ENCODE measurements at places on chromosomes 13 and 19.

DNA sequence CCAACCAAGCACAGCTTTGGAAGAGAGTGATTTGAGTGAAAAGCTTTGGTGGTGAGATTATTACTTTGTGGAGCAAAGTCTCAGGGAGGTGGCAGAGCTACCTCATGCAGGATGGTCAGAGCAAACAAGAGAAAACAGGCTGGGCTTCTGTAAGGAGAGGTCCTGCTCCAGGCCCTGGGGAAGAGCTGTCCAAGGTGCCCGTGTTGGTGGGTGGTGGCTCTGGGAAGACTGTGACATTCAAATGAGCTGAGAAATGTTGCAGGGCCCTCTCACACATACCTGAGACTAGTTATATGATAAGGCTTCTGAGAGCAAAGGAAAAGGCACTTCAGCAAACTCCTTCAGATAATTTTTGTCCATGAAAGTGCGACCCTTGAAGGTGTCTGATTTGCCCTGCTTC lies 205.5 kb upstream of the SOX21 start:
- no peak for DNase-seq

DNA sequence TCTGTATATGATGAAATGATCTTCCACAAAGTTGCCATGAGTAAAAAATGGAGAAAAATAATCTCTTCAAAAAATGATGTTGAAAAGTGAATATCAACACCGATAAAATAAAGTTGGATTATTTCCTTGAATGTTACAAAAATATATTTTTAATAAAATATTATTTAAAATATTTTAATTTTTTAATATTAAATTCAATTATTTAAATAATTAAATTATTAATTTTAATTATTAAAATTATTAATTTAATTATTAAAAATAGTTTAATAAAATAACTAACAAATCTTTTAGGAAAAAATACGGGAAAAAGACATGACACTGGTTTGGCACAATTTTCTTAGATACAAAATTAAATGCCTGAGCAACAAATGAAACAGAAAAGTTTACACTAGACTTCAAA lies 21.3 kb downstream of the ZNF626 start:
- no peak for DNase-seq

GRCh38 chr19:8529369-8530006 lies 15.5 kb upstream of the ZNF414 start:
- DNase-seq, result no peak

DNA sequence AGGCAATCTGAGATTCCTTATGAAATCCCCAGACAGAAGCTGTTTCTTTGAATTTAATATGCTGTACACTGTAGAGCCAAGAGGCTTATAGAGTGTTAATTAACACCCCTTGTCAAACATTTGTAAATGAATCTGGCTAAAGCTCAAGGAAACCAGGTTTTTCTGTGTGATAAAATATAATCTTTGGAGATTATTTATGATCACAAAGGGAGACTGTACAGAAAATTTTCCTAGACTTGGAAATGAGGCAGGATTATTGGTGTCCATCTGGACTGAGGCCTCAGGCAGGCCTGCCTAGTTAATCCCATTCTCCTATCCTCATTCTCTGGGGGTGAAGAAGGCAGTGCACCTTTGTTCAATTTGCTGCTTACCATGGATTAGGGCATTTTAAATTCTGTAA lies 17.8 kb downstream of the KL start:
- DNase-seq, result no peak

DNA sequence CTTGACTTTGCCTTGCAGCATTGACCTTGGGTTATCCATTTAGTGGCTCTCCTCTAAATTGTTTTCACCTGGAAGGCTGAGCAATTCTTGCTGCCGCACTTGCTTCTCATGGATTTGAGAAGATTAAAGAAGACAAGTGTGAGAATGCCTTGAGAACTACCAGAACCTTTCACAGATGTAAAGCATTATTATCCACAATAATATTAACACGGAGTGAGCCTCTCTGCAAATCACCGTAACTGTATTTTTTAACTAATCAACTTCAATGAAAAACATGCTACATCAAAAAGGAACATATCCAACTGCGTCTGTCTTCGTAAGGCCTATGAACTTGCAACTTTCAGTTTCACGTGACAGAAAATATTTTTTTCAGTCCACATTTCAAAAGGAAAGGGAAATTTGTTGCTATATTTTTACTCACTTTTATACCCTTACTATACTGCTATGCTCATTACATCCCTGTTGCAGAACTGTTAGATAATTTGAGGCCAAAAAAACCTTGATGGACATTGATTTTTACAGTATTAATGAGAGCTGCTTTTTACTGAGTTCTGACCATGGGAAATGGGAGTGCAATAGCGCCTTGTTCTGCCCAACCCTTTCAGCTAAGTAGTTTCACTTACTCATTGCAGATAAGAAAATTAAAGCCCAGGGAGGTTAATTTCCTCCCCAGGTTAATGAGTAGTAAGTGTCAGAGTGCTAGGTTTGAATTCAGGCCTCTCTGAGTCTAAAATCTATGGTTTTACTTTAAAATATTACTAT lies 93.8 kb upstream of the RAP2A start:
- DNase-seq, result no peak

DNA sequence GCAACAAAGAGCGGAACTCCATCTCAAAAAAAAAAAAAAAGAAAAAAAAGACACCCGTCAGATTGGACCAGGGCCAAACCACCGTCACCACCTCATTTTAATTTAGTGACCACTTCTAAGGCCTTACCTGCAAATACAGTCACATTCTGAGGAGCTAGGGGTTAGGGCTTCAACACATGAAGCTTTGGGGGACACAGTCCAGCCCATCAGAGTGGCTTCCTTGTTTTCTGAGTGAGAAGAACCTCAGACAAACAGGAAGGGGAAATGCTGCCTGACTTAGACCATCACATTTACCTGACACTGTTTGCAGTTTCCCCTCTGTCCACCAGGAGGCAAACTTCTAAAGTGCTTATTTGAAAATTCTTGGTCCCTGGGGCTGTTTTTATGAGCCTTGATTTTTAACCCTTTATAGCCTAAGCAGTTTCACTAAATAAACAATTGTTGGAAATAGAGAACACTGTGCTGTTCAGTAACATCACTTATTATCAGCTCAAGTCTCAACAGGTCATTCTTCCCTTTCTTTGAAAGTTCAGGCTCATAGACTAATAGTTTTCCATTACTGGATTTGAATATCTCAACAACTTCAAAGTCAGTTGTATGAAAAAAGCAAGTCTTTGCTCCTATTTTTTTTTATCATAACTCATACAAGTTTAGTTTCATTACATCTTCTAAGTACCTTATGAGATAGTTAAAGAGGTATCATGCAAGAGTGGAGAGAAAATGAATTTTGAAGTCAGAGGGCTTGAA lies 74.9 kb upstream of the WASF3 start:
- DNase-seq, result peak; percentile 65

All from RPMI7951 (cell line).